ENCODE measurements at places on chromosomes 5 and 9. TPM values are rescaled to one million over a fixed set of nuclear protein-coding genes. Genes with fewer than 3 reads are reported as not detected.

DNA sequence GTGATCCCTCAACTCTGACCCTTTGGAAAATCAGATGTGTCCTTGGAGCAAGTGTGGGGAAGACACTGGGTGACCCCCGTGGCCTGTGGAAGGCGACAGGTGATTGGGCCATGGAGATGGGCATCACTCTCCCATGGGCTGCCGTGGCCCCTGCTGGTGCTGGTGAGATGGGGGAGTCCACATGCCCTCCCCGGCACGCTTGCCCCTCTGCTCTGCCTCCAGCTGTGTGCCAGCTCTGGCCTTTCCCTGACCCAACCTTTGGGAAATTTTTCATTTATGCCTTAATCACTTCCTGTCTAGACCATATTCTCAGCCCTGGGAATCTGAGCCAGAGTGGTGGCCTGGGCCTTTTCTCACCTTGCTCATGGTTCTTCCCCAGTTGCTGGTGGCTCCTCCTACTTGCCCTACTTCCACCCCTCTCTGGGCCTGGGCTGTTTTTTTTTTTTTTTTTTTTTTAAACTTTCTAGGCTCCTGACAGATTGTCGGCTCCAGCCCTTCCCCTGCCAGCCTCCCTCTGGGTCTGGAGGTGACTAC, 56.6 kb downstream of the RGS3 start:
- peak; percentile 46 for DNase-seq

DNA sequence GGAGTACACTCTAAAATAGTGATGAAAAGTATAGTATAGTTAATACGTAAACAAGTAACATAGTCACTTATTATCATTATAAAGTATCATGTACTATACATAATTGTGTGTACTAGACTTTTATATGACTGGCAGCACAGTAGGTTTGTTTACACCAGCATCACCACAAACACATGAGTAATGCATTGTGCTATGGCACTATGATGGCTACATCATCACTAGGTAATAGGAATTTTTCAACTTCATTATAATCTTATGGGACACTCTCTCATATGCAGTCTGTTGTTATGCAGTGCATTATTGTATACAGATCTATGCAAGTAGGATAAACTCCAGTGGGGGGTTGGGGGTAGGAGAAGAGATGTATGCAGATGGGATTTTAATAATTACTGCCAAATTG, 52.7 kb upstream of the ELL2 start:
- DNase-seq = no peak

DNA sequence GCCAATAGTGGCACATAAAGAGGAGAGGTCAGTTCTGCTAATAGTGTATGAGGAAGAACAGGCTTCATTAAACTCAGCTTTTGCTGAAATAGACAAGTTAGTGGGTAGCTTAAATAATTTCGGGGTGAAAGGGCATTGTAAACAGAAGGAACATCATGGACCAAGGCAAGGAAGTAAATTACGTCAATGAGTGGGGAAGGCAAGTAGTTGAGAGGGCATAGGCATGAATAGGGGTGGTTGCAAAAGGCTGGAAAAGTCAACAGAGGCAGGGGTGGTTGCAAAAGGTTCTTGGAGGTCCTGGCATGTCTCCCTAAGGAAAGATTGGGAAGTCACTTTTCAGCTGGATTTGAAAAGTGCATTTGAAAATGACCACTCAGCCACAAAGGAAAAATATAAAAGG, 383.3 kb upstream of the RPS23 start:
- DNase-seq = no peak

The OR4F3 gene
- not detected for total RNA-seq

DNA sequence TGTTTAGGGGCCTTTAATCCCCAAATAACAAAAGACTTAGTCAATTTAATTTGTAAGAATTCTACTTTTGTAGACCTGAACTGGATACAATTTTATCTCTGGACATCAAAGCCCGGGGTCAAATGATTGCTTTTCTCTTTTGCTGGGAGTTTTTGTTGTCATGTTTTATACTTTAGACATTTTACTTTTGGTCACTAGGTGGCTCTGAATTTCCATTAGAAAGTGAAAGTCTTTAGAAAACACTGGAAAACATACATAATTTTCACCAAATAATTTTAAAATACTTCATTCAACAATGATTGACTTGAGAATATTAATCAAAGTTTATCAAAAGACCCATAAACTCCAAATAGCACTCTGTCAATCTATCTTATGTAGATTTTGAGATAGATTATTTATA, 2.8 kb upstream of the PCA3 start:
- DNase-seq = no peak

The AQP7 gene
- 1.9 TPM for total RNA-seq

GRCh38 chr5:63135291-63135690, 556.7 kb downstream of the LRRC70 start:
- DNase-seq = no peak

The FST gene
- total RNA-seq = 57.1 TPM
